Inflammatory macrophage treated with lipopolysaccharide for 4 hours (primary cell): ENCODE measurements at places on chromosomes 4 and X.

GRCh38 chr4:182788201-182788600 lies 129.0 kb downstream of the DCTD start:
- DNase-seq: no peak

DNA sequence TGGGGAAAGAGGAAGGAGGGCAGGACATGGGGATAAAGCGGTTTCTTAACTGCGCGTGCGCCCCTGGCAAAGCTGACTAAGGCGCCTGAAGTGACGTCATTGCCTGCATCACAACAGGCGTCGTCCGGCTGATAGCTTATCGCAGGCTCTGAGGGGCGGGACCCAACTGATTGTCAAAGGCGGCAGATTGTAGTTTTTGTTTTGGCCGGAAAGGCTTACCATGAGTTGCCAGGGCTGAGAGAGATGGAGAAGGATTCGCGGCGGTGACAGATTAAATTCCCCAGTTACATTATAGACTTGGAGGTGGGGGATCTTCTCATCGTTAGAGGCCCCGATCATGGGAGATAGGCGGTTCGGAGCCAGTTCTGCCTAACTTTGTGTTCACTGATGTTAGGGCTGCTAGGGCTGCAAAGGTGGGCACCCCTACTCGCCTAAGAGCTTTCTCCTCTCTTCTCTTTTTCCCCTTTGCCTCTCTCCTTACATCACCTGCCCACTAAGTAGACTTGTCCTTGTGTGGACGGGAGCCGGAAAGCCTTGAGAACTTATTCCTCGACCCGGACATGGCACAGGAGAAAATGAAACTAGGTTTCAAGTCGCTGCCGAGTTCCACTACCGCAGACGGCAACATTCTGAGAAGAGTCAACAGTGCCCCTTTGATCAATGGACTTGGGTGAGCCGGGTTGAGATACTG lies 148.9 kb upstream of the PLAC1 start:
- peak; percentile 95 for DNase-seq

- peak; percentile 9 for DNase-seq
These were observed 14.2 kb upstream of the ANKRD17 start for GRCh38 chr4:73272816-73273215.

- no peak for DNase-seq
These were observed 39.4 kb downstream of the INTU start for GRCh38 chr4:127672111-127672510.

- no peak for DNase-seq
These were observed 22.8 kb upstream of the ARHGAP24 start for GRCh38 chr4:85452058-85452731.

DNA sequence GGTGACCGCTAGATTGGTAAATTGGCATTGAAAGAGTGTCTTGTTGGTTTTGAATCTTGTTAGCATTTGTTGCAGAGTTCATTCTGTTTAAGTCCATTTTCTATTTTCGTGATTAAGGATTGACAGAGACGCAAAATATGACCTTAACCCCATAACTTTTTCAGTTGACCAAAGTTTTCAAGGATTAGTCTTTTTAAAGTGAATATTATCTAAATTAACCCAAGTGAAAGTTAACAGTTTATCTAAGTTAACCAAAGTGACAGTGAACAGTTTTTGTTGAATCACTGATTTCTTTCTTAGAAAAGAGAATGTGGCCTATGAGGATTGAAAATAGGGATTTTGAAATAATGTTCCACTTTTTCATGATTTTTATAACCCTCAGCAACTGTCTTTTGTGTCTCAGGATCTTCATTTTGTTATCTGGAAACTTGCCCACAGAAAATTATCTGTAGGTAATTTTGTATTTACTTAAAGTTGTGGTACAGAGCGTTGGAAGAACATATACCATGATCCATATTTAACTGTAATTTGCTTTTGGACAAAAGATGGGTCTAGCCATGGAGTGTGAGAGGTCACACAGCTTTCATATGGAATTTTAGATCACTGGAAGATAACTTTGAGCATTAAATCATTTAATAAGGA lies 3.3 kb downstream of the CPEB2 start:
- DNase-seq: no peak

GRCh38 chrX:8815460-8816065 lies 14.4 kb upstream of the FAM9A start:
- peak; percentile 39 for DNase-seq

- peak; percentile 30 for DNase-seq
These were observed 14.1 kb upstream of the PAPSS1 start for GRCh38 chr4:107734120-107734519.

DNA sequence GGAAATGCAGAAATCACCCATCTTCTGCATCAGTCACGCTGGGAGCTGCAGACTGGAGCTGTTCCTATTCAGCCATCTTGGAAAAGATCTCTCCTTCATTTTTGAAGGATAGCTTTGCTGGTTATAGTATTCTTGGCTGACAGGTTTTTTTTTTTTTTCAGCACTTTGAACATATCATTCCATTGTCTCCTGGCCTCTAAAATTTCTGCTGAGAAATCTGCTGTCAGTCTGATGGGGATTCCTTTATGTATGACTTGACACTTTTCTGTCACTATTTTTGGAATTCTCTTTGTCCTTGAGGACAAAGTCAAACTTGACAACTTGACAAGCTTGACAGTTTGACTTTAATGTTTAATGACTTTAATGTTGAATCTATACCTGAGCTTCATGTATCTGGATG lies 16.8 kb downstream of the HPGDS start:
- DNase-seq: no peak

DNA sequence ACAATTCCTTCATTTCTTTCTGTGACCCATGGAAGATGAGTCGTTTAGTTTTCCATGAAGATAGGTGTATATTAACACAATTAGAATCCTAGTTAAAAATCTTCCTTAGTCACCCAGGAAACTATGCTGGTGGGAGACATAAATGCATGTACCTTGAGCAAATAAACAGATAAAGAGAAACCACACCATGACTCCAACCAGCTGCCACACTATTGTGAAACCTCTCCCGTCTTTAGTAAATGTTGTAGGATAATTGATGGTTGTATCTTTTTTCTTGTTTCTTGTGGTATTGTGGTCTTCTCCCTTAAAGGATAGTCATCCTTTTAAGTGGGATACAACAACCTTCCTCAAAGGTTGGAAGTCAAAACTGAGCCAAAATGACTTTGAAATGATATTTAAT lies 103.8 kb upstream of the LEF1 start:
- no peak for DNase-seq

DNA sequence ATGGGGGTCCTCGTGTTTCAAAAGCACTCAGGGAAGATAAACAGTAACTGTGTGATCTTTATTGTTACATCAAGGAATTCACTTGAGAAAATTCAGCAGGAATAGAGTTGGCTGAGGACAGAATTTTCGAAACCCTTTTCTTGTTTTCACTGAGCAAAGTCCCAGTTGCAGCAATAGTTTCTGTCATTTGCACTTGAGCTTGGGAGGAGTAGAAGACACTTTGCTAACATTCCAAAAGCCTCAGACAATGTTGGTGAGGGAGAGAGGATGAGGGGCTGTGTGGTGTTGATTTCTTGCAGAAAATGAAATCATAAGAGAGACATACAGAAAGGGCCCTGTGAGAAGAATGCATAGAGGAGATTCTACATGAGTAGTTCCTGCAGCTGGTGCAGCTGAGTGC lies 151.9 kb upstream of the DIPK2B start:
- DNase-seq: no peak

GRCh38 chr4:116018831-116019230 lies 905.4 kb upstream of the NDST4 start:
- no peak for DNase-seq

GRCh38 chrX:119783026-119783425 lies 8.4 kb downstream of the RPL39 start:
- DNase-seq: peak; percentile 85

DNA sequence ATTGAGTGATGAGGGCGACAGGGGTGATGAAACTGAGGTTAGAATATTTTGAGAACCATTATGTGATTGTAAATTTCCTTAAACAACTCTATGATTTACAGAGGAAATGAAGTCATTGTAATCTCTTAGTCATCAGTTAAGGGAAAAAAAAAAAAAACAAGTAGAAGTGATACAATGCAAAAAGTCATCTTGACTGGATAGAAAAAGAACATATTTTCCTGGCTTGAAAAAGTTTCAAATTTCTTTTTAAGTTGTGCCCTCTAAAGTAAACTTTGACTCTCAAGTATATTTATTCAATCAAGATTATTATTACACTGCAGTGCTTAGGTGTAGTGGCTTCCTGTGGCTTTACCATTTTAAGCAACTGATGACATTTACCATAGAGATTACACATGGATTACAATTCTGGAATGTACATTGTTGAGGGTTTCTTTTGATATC lies 40.6 kb downstream of the GABRB1 start:
- DNase-seq: peak; percentile 1

DNA sequence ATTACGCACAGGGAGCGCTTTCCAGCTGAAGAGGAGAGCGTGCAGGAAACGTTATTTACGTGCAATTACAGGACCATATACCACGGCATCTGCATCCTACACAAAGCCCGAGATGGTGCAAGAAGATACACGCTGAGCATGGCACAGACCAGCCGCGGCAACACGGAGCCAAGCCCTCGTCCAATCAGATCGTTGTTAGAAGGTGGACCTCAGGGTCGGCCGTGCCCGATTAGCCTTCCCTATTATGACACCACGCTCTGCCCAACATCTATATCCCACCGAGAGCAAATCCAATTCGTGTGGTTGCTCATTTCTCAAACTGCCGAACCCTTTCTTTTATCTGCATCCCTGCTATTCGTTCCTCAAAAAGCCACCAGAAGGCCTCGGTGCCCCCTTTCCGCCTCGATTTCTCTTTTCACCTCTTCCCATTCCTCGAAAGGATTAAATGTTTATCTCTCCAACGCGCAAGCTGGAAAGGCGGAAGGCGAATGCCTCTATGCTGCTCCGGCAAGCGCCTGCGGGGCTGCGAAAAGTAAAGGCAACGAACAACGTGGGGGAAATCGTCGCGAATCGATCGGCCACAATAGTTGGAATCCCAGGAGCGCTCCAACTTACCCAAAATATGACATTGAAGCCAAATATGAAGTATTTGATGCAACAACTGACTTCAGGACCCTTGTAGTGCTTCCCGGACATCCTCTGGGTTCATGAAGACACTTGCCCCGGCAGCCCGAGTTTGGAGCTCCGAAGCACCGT lies 702 bp downstream of the TSPAN5 start:
- no peak for DNase-seq

- no peak for DNase-seq
These were observed 82.5 kb downstream of the HPRT1 start for GRCh38 chrX:134542485-134542884.

GRCh38 chrX:119753001-119753400 lies 5.4 kb upstream of the SOWAHD start:
- no peak for DNase-seq

DNA sequence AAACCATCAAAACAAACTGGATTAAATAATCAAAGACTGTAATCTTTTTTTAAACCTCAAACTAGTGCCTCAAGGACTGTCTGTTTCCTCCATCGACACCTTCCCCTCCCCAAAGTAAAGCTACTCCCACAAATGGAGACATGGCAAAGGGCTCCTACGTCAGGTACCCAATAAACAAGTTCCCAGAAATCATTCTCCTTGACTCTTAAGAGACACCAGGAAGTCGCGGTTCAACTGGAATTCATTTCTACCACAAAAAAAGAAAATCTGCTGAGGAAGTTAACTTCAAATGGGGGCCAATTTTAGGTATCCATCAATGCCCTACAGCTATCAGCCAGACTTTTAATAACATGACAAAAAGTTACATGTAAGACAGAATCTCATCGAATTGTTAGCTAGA lies 2.5 kb downstream of the RPS4X start:
- no peak for DNase-seq

DNA sequence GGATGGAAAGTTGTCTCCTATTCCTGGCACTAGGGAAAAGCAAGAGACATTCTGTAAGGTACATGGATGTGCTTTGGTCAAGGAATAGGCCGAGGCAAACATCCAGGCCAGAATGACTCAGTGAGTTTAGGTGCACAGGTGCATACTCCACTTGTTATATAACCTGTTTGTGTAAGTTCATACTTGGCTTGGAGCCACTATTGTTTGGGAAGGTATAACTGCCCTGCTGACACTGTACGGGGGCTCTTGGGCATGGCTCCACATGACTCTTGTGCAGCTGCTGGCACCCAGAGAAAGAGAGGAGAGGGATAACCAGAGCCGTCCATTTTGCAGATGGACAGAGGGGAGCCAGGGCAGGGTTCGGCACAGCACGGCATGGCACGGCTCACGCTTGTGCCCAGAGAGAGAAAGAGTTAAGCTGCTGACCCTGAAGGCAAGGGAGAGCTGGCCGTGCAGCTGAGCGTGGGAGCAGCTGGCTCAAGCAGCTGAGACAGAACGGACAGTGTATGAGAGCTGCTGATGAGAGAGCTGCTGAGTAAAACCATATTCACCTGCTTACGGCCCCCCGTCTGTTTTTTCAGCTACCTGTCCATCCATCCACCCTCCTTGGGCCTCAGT lies 98.0 kb downstream of the SLC2A9 start:
- DNase-seq: no peak

DNA sequence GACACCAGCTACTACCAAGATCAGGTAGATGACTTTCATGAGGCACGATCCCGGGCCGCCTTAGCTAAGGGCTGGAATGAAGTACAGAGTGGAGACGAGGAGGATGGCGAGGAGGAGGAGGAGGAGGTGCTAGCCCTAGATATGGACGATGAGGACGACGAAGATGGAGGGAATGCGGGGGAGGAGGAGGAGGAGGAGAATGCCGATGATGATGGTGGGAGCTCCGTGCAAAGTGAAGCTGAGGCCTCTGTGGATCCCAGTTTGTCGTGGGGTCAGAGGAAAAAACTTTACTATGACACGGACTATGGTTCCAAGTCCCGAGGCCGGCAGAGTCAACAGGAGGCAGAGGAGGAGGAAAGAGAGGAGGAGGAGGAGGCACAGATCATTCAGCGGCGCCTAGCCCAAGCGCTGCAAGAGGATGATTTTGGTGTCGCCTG lies 481 bp downstream of the UTP3 start:
- DNase-seq: no peak

DNA sequence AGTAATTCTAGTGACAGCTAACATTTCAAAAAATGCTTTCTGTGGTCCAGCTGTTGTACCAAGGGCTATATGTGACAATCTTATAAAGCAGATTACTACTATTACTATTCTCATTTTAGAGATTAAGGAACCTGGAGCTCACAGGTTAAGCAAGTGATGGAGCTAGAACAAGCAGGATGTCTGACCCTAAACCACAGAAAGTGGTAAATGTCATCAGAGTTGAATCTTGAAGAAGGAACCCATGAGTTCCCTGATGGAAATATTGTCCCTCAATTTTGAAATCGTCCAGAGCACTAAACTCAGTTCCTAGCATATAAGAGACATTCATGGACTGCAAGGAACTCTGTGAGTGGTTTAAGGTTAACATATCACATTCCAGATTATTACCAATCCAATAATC lies 214.0 kb downstream of the APBB2 start:
- peak; percentile 34 for DNase-seq

DNA sequence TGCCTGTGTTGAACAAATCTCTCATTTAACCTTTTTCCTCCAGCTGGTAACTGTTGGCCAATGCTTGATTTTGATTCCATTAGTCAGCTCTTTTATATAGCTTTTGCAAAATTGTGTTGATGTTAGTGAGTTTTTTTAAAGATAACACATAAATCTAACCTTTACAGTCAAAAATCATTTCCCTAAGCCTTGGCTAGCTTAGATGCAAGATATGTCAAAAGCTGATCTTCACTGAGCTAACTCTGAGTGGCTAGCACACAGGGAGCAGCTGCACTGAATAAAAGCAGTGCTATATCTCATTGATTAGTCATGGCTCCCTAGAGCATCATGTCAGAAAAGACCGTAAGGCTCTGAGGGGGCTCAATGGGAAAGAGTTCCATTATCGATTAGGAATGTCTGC lies 78.7 kb downstream of the PPARGC1A start:
- no peak for DNase-seq
